Head of caudate nucleus (tissue), 42 donors: ENCODE measurements at places on chromosomes 11 and 22.

GRCh38 chr22:22748297-22748743 is 103.9 kb downstream of the GGTLC2 start:
- DNase-seq, result peak; percentile 66

- DNase-seq, result no peak
Measured at GRCh38 chr11:65541093-65541982, 16.5 kb downstream of the SCYL1 start.

- DNase-seq, result no peak
Measured at GRCh38 chr22:37677493-37677974, 2.1 kb downstream of the LGALS1 start.

GRCh38 chr11:82305123-82305522 is 428.5 kb downstream of the FAM181B start:
- no peak for DNase-seq

- no peak for DNase-seq
Measured at GRCh38 chr22:46731246-46732040, 6.6 kb downstream of the CERK start.

DNA sequence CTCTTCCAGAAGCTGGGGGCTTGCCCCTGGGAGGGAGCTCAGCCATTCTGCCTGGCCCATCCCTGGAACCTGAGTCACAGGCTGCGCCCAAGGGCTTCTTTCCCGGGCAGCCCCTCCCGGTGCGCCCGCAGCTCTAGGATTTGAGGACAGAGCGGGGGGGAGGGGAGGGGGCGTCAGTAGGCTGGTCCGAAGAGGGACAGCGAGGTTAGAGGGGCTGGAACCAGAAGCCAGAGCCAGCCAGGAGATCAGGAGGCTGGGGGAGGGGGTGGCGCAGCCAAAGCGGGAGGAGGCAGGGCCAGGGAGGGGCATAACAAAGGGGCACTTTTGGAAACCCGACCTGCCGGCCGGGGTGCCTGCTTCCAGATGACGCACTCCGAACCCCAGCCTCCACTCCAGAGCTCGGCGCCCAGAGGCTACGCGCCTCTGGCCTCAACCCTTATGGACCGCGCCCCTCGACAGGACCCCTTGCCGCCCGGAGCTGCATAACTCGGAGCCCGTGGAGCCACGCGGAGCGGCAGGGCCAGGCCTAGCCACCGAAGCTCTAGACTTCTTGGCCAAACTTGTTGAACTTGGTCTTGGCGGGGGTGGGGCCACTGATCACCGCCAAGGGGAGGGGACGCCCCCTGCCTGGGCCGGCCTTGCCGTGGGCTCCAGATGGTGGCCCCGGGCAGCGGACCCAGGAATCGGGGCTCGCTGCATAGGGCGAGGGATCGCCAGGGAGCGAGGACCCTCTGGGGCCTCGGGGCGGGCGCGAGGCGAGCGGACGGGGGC is 744 bp downstream of the PACSIN3 start:
- no peak for DNase-seq

DNA sequence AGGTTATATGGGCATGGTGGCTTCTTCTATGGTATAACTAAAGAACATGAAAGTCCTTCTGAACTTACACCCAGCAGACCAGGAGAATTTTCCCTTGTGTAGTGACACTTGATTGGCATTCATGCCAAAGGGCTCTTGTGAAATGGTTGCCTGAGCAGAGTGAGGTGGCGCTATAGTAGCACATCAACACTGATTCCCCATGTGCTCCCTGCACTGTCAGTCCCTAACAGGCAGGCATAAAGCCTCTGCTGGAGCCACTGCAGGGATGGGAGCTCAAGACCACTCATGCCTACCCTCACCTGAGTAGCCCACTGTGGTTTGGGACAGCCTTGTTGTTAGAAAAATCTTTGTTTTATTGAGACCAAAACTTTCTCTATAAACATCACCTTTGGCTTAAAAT is 92.6 kb upstream of the LIN7C start:
- no peak for DNase-seq

DNA sequence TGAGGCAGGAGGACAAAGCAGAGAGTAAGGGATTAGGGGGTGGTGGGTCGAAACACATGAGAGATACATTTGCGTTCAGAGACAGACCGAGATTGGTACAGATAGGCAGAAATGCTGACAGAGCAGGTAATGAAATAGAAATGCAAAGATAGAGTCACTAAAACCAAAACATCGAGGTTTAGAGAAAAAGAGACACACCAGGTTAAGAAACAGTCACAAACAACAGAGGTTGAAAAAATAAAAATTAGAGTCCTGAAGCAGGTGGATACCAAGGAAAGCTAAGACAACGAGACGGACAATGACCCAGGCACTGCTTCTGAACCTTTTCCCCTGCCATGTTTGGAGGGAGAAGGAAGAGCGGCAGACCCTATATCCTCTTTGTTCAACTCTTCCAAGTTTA is 1.2 kb upstream of the MAPK1 start:
- no peak for DNase-seq

- DNase-seq, result no peak
Measured at GRCh38 chr11:117716521-117717440, 80.2 kb downstream of the DSCAML1 start.

DNA sequence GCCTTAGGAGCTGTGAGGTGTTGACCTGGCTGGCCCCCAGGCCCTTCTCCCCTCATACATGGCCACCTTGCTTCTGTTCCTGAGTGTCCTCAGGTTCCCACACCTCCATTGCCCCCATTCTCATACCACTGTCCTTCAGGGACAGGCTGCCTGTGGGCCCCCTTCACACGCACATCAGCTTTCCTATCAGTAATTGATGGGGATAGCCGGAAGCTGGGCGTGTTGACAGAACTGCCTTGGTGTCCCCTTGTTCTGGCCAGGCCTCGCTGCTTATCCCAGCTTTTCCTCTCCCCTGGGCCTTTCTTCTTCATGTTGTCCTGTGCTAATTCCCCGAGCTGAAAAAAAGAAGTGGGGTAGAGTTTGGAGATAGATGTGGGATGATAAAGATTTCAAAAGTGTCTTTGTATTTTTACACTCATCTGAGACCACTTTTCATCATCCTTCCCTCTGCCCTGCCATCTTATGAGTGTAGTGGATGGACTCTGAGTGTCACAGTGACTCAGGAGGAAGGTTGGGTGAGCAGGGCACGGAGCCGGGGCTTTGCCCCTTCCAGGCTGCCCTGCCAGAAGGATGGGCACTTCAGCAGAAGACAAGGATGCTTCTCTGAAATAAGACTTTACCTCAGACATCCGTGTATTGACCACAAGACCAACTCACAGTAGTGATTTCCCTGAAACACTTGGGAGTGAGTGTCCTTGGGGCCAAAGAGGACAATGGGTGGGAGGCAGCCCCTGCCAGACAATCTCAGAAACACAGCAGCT is 42.8 kb downstream of the MED15 start:
- no peak for DNase-seq

- no peak for DNase-seq
Measured at GRCh38 chr22:35656284-35656752, 8.1 kb downstream of the APOL6 start.

DNA sequence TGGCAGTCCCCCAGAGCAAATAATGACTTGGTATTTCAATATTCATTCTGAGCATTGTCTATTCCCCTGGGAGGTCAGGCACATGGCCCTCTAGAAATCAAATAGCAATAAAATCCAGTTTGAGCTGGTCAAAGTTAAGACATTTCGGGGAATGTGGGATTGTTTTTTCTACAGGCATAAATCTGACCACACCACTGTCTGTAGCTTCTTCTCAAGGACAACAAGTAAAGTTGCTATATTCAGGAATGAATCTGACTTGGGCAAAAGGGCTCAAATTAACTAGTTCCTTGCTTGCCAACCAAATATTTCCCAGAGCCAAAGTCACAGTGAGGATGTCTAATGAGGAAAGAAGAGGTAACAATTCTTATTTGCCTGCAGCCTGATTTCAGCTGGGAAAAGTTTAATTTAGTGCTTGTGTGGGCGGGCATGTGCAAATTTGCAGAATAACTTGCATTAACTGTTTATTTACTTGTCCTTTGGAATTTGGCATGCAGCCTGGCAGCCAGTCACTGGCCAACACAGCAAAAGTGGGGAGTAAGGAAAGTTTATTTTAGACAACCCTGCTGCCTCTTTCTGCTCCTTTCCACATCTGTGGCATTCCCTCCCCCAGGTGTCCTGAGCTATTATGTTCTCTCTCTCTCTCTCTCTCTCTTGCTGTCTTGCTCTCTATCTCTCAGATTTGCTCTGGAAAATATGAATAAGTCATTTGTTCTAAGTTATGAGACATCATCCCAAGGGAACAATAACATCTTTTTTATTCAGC is 51.2 kb upstream of the ARHGAP20 start:
- peak; percentile 10 for DNase-seq

- DNase-seq, result no peak
Measured at GRCh38 chr22:17201285-17201945, 17.8 kb downstream of the ADA2 start.

- DNase-seq, result no peak
Measured at GRCh38 chr22:36037102-36037758, 8.6 kb upstream of the RBFOX2 start.

GRCh38 chr11:64327993-64328392 is 10.1 kb downstream of the PRDX5 start:
- no peak for DNase-seq

DNA sequence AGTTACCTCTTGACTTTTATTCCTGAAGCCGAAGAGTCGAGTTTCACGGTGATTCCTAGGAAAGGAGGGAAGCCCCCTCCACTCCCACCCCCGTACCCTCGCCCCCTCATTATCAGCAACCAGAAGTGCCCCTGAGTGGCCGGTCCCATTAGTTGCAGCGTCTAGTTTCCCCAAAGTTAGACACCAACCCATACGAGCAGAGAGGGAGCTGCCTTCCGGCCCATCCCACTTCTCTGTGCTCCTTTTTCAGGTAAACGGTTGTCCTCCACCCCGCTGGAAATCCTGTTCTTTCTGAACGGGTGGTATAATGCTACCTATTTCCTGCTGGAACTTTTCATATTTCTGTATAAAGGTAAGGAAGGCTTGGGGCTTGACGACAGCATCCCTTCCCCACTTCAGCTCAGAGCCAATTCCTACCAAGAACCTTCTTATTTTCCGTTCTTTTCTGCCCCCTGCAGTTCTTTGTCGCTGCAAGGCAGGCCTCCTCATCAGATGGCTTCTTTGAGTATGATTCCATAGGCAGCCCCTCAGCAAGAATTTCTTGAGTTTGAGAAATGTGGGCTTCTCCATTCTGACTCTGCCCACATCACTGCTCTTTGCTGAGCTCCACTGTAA is 701 bp downstream of the TMEM216 start:
- no peak for DNase-seq

- DNase-seq, result no peak
Measured at GRCh38 chr11:39569789-39570188, 1889.7 kb downstream of the LRRC4C start.
